Neural progenitor cell (in vitro differentiated cells): ENCODE measurements at places on chromosomes 1 and 21. TPM values are rescaled to one million over a fixed set of nuclear protein-coding genes. Genes with fewer than 3 reads are reported as not detected.

- DNase-seq, result no peak
Measured at GRCh38 chr1:82836973-82837680, 1036.4 kb downstream of the ADGRL2 start.

DNA sequence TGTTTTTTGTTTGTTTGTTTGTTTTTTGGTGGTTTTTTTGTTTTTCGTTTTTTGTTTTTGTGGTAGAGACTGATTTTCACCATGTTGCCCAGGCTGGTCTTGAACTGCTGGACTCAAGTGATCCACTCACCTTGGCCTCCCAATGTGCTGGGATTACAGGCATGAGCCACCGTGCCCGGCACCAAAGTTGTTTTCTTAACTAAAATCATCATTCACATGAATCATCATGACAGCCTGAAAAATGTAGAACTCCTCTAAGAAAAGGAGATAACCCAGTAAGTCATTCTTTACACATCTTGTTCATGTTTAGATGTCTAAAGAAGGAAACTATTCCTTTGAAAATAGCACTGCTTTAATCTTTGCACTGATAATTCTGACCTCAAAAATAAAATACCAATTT lies 37.5 kb downstream of the DISP1 start:
- DNase-seq, result no peak

GRCh38 chr1:19011845-19012231 lies 55.4 kb upstream of the IFFO2 start:
- no peak for DNase-seq

Gene FCMR
- not detected in 2 replicates for total RNA-seq

Gene CLIC4
- 185 and 263 TPM in 2 replicates for total RNA-seq

Gene SYF2
- 62.5 and 114 TPM in 2 replicates for total RNA-seq
